ENCODE measurements at places on chromosomes 11 and 22.

- no peak for DNase-seq
Observed at GRCh38 chr11:106133529-106133928, 56.1 kb downstream of the AASDHPPT start.

GRCh38 chr11:113338730-113339129 is 24.3 kb downstream of the TTC12 start:
- DNase-seq, result no peak

- no peak for DNase-seq
Observed at GRCh38 chr11:68056317-68057285, 17.8 kb downstream of the TCIRG1 start.

DNA sequence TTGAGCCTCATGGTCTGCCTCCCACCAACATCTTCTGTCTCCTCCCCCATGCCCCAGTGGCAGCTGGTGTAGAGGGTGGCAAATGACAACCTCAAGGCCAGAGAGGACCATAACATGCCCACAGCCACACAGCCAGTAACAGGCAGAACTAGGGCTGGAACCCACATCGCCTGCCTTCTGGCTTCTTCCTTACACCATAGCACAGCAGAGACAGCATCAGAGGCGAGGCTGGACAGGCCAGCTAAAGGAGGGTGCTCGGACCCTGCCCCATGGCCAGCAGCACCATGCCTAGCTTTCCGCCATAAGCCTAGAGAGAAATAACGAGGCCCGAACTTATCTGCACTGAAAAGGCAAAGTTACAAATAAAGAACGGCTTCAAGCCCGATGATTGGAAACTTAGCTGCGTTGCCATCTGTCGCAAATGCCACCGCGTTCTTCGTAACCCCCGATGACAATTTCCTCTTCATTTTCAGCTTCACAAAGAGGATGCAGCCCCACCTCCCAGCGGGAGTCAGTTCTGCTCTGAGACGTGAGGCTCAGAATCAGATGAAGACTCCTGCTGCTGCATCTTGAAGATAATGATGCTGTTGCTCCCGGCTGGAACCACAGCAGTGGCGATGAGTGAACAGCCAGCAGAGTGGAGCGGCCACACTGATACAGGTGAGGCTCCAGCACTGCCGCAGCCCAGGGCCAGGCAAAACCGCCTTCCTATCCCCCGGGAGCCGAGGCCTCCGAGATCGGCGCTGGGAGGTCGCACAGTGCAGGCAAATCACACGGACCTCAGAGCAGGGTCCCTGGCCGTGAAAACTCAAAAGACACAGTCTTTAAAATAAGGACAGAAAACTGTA is 73.8 kb upstream of the RTL6 start:
- no peak for DNase-seq

GRCh38 chr11:28767574-28767973 is 659.4 kb downstream of the METTL15 start:
- DNase-seq, result no peak

- DNase-seq, result no peak
Observed at GRCh38 chr11:110728476-110728875, 16.2 kb upstream of the ARHGAP20 start.

DNA sequence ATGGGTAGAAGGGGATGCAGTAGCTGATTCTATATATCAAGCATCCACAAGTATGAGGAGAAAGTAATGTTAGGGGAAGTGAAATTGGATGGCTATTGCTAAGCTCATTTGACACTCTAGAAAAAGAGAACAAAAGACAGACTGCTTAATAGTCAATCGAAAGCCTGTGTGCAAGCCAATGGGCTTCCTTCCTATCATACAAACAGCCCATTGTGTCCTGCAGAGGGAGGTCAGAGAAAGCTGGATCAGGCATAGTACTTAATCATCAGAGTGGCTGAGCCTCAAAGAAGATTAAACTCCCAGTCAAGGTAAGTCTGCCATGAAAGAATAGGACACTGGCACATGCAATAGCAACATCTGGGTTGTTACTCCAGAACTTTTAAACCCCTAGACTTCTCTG is 50.9 kb upstream of the PGR start:
- no peak for DNase-seq

DNA sequence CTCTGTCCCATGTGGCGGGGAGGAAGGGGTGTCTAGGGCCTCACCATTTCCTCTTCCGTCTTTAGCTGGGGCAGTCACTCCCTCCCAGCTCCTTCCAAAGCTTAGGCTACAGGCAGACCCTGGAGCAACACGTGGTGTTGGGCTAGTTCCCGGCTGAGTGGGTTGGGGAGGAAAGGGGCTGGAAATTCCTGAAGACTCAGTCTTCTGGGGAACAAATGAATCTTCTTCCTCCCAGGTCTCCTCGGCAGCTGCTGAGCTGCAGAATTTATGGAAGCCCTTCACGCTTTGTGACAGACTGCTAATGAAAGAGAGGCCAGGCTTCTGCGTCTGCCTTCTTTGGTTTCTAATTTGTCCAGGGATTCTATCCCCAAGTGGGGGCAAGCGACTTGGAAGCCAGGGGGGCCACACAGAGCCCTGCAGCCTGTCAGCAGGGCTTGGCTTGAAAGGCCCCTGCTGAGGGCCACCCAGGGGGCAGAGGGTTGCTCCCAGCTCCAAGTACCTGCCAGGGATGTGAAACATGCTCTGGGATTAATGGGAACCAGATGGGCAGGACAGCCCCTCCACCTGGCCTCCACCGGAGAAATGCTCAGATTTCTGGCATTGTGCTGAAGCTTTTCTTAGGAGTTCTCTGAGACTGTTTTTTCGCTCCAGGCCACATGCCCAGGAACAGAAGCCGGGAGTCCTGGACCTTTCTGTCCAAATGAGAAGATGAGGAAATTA is 123.1 kb downstream of the PKNOX2 start:
- no peak for DNase-seq

DNA sequence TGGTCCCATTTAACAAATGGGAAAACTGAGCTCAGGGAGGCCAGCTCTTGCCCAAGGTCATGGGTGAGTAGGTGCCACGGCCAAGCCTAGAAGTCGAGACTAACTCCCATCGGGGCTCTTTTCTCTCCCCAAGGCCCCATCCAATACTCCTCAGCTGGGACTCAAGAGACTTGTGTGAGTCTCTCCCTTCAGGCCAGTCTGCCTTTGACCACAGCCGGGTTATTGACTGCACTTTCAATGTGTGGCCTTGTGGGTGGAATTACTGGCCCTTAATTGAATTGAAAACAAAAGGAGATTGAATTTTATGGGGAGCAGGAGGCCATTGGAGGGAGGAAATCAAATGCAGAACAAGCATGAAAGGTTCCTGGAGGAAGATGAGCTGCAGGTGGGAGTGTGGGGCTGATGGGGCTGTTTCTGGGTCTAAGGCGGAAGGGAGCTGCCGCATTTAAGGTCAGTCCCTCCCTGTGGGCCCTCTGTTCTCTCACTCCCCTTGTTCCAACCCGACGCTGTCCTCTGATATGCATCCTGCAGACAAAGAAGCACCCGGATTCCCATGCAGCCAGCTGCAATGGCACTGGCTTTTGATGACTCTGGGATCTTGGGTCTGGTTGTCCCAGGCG is 552.8 kb downstream of the MIAT start:
- DNase-seq, result no peak

- peak; percentile 34 for DNase-seq
Observed at GRCh38 chr22:18075720-18076497, 1.9 kb upstream of the PEX26 start.

DNA sequence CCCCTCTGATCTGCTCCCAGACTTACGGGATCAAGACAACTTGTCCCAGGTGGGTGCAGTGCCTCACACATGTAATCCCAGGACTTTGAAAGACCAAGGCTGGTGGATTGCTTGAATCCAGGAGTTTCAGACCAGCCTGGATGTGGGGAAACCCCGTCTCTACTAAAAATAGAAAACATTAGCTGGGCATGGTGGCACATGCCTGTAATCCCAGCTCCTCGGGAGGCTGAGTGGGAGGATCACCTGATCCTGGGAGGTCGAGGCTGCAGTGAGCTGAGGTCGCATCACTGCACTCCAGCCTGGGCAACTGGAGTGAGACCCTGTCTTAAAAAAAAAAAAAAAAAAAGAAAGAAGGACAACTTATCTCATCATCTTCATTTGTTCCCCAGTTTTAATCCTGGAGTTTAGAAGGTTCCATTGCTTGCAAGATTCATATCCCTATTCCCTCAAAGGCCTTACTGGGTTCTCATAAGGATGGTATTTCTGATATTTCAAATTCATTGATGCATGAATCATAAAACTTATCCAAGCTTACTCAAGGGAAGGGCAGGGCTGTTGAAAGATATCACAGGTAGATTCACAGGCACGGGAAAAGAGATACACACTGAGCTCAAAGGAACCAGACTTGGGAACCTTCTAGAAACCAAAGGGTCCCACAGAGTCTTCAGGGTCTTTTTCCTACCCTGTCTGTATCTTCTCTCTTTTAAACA is 14.6 kb downstream of the ENDOD1 start:
- no peak for DNase-seq

- peak; percentile 18 for DNase-seq
Observed at GRCh38 chr11:1701091-1701807, 4.3 kb downstream of the KRTAP5-6 start.

DNA sequence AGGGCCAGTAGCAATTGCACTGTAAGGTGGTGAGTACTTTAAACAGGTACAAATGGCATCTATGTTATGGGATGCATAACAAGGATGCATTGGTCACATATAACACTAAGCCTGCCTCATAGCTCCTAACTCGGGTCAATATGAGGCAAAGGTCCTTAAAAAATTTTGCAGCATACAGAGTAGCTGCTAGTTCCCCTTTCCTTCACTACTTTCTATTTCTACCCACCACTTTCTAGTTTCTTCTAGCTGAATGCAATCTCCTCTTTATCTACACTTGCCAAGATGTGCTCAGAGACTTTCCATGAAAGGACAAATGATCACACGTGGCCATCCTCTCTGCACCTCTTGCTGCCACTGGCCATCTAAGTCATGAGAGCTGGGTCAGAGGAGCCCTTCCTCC is 9.8 kb downstream of the OR51F2 start:
- no peak for DNase-seq

GRCh38 chr11:32511926-32512325 is 71.7 kb upstream of the EIF3M start:
- no peak for DNase-seq

DNA sequence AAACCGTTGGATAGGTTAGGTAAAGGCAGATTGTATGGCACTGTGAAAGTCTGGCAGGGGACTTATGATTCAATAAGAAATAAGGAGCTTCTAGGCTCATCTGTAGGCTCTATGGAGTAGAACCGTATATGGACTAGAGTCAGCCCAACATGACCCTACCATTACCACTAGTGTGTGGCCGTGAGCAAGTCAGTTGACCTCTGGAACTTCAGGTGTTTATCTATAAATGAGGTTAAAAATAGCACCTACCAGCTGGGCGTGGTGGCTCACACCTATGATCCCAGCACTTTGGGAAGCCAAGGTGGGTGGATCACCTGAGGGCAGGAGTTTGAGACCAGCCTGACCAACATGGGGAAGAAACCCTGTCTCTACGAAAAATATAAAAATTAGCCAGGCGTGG is 4.4 kb downstream of the HINFP start:
- no peak for DNase-seq

DNA sequence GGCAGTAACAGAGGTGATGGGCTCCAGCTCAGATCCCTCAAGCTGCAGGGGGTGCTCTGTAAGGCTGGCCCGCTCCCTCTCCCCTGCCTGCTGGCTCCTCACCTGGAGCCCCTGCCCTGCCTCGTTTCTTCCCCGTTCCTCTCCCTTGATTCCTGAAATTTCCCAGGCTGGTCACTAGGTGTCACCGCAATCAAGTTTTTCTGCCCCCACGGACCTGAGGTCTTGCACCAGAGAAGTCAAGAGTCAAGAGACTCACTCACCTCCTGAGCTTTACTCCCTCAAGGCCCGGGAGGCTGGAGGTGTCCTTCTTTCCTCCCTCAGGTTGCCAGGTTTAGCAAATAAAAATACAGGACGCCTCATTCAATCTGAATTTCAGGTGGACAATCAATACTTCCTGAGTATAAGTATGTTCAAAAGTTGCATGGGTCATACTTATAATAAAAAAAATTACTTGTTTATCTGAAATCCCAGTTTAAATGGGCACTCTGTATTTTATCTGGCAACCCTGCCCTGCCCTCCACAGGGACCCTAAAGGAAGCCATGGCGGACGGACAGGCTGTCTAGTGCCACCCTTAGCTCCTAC is 69.2 kb downstream of the SCUBE1 start:
- peak; percentile 44 for DNase-seq

DNA sequence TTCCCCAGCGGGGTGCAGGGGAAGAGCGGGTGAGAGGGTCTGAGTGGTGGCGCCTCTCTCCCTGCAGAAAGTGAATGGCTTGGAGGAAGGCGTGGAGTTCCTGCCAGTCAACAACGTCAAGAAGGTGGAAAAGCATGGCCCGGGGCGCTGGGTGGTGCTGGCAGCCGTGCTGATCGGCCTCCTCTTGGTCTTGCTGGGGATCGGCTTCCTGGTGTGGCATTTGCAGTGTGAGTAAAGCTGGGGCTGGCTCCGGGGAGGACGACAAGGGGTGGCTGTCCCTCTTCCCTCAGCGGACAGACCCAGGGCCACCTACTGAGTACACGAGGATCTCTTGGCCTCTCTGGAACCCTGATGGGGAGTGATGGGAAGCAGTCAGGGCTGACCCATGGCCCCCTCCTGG is 28.5 kb downstream of the ST14 start:
- DNase-seq, result no peak

DNA sequence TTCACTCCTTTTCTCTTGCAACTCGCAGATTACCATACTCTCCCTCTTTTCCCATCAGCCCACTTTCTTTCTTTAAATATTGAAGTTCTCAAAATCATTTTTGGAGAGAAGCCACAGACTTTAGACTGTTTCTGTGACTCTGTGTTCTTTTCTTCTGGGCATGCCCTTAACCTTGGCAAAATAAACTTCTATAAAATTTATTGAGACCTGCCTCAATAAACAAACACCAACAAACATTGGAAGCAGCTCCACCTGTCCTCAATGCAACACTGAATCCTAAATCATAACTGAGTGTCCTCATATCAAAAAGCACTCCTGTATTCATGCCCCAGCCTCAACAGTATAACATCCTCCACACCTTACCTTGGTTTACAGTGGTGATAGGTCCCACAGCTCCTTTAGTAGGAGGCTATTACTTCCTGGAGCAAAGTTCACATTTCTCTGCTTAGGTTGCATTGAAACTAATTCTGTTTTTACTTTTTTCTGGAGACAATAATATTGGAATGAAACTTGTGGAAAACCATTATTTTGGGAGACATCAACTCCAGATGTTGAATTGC is 320.0 kb upstream of the LRRC4C start:
- no peak for DNase-seq

DNA sequence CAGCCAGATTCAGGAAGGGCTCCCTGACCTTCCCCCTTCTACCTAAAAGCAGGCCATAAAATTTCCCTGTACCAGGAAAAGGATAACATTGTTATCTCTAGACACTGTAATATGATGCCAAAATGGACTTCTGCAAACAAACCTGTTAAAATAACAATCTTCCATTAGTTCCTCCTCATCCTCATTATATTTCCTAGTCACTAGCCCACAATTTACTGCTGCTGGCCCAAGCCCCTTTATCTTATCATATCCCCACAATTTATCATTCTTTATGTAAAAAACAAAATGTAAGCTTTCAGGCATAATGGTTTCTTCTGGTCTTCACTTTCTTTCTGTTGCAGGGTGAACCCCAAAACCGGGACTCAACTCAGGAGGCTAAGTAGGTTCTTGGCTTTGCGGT is 1132.1 kb upstream of the CNTN5 start:
- no peak for DNase-seq
